Coronary artery (tissue), 2 donors: ENCODE measurements at places on chromosomes 1 and 21.

DNA sequence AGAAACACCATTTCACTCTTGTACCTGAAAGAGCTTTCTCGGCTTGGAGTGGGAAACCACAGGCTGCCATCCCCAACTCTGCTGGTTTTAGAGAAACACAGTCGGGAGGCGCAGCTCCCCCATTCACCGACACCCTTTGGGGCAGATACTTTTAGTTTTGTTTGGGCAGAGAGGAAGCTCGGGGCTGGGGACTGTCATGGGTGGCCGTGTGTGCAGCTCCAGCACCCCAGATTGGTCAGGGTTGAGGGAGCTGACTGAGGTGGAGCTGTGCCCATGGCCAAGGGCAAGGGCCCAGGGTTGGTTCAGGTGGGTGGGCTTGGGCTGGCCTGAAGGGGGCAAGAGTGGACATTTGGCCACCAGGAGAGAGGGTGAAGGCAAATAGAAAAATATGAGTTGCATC is 163.1 kb downstream of the DYRK1A start:
- no peak for DNase-seq

DNA sequence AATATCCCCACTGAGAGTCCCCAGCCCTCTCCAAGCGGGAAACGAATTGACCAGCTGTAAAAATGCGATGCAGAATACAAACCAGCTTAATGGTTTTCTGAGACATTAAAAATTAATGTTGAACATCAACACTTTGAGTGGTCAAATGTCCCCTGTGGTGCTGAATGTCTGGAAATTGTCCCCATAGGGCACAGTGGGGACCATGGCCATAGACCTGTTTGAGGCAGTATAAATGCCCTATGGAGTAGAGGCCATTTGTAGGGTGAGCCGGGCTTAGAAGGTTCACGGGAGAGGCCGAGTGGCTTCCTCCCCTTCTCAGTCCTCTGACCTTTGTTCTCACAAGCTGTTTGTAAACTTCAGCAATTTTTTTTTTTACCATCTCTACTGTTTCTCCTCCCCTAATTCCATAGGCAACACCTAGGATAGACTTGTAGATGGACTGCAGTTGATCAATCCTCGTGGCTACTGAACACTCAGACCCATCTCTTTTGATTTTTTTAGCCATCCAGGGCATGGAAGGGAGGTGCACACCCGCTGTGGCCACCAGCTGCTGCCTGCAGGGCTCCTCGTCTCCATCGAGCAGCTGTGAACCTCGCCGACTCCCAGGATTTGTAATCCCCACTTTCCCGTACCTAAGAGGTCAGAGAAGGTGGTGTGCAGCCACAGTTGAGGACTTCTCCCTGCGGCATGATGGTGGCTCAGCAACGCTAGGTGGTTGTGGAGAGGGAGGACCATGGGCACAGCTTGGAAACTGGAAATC is 41.0 kb downstream of the KAZN start:
- no peak for DNase-seq

GRCh38 chr1:38693031-38693430 is 166.5 kb downstream of the RRAGC start:
- no peak for DNase-seq

DNA sequence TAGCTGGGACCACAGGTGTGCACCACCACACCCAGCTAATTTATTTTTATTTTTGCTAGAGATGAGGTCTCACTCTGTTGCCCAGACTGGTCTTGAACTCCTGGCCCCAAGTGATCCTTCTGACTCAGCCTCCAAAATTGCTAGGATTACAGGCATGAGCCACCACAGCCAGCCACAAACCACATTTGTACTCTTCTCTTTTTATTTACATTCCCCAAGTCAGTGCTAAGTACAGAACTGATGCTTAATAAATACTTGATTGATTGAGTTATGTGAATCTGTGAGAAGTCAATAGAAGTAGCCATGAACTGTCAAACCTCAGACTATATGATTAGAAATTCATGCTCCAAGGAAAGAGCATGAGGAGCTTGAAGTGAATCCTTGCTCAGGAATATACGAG is 48.5 kb upstream of the S1PR1 start:
- DNase-seq = no peak

DNA sequence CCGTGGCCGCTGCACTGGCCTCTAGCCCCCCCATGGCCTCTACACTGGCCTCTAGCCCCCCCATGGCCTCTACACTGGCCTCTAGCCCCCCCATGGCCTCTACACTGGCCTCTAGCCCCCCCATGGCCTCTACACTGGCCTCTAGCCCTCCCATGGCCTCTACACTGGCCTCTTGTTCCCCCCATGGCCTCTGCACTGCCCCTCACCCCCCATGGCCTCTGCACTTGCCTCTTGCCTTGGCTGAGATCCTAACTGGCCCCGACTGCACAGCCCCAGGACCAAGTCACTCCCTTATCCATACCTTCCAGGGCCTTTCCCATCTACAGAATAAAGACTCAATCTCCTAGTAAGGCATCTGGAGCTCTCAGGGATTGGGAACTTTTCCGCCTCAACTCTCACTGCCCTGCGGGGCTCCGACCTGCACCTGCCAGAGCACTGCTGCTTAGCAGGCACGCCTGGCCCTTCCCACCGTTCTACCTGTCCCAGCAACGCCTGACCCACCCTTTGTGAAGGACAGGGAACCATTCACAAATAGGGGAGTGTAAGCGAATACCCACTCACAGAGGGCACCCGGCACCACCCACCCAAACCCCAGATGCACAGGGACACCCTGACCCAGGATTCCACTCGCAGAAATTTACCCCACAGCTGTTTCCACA is 38.8 kb downstream of the ACOT7 start:
- no peak for DNase-seq

DNA sequence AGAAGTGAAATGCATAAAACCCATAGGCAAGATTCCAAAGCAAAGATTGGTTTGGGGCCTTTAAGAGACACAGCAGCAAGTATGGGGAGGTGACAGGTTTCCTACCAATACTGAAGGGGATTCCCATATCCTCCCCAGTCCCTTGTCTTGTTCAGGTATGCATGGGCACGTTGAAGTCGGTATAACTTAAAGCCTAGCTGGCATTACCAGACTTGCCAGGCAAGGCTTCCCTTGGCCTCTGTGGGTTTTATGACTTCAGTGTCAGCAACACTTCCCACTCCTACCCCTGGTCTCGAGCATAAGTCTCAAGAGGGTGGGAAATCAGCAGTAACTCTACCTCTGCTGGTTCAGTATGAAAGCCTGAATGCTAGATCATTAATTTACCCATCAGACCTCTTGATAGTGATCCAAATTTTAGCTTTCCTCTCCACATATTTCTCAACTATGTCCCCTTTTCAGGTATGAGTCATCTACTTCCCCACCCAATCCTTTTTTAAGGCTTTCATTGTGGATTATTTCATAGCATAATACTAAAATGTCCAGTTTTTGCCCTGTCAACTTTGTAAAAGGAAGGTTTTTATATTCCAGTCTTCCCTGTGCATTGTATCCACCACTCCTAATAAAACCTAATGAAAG is 6.8 kb downstream of the CYP4X1 start:
- no peak for DNase-seq

- DNase-seq = no peak
These were observed 77.8 kb downstream of the TNR start for GRCh38 chr1:175665616-175666015.

GRCh38 chr1:29266912-29267311 is 30.6 kb downstream of the PTPRU start:
- DNase-seq = no peak

DNA sequence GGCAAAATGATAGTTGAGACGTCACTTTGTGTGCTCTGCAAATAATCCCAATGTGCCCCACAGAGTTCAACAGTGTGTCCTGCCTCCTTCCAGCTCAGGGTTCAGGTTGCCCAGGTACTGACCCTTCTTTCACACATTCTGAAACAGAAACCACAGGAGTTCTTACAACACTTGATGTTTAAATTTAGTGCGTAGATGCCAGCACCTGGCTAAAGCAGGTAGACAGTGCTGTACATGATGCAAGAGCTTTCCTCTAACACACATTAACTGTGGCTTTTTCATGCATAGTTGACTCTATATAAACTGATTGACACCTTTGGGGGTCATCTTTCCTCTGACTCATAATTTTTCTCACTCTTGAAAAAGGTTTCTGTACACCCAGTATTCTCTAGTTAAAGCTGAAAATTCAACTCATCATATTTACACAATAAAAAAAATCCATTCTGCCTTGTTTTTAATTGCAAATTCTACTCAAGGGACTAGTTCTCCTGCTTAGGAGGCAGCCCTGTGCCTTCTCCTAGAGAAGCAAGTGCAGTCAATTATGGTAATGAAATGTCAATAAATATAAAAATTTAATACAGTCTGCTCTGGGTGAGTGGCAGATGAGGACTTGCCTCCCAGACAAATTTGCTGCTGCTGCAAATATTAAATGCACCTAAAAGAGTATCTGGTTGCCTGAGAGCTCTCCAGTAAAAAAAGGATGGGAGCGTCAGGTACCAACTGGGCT is 91.4 kb downstream of the NR5A2 start:
- DNase-seq = no peak

- DNase-seq = no peak
These were observed 7.7 kb downstream of the SLC5A9 start for GRCh38 chr1:48230236-48230635.

- DNase-seq = peak; percentile 69
These were observed 4.5 kb downstream of the DLGAP3 start for GRCh38 chr1:34924759-34925555.

GRCh38 chr1:51752073-51752948 is 126.2 kb downstream of the NRDC start:
- no peak for DNase-seq

DNA sequence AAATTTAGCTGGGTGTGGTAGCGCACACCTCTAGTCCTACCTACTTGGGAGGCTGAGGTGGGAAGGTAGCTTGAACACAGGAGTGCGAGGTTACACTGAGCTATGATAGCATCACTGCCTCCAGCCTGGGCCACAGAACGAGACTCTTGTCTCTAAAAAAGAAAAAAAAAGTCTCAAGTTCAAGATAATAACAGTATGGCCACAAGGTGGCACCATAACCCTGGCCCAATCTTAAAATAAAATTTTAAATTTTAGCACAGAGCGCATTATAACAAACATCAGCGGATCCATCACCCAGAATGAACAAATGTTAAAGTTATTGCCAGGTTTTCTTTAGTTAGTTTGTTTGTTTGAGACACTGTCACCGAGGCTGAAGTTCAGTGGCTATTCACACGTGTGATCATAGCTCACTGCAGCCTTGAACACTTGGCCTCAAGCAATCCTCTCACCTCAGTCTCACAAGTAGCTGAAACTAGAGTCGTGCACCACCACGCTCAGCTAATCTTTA is 2.9 kb upstream of the HTR6 start:
- DNase-seq = no peak

DNA sequence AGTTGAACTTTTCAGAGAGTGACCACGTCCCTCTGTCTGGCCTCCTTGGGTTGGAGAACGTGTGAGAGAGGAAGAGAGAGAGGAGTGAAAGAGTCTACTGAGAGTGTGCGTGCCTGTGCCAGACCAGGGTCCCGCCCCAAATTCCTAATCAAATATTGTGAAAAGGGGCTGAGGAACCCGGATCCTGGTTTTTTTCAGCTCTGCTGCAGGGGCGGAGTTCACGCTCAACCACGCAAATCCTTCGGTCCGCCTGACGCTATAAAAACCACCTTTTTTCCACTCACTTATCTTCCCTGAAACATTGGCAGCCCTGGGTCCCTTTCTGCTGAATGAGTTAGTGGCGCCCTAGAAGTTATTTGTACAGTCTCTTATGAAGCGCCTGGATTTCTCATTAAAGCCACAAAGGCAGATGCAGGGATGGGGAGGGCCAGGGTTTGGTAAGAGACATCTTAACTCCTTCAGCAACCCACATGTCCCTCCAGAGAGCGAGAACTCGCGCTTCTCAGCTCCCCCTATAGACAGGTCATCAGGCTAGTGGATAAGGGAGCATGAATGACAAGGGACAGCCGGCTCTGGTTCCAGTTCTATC is at the start of gene FMOD:
TSS of gene FMOD (minus strand) at position 86 of the 589 bp plus-strand sequence. CDS start 2,852 bp downstream, outside the sequence.
- DNase-seq = peak; percentile 92

- DNase-seq = no peak
These were observed 1242.4 kb upstream of the ADGRL4 start for GRCh38 chr1:80248886-80249285.

- DNase-seq = no peak
These were observed 113.4 kb downstream of the ZBTB18 start for GRCh38 chr1:244164511-244164890.

DNA sequence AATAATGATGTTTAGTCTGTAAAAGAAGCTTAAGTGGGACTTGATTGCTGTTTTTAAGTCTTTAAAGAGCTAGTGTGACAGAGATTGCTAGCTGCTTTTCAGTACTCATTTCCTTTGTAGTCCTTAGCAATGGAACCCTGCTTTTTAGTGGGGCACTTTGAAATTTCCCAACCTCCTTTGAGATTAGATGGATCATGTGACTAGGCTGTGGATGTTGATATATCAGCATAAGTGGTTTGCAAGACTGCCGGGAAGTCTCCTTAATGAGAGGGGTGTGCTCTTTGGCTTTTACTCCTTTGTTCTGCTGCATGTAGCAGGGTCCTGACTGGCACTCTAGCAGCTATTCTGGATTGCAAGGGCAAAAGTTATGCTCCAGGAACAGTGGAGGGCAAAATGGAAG is 11.2 kb upstream of the RCOR3 start:
- DNase-seq = no peak

DNA sequence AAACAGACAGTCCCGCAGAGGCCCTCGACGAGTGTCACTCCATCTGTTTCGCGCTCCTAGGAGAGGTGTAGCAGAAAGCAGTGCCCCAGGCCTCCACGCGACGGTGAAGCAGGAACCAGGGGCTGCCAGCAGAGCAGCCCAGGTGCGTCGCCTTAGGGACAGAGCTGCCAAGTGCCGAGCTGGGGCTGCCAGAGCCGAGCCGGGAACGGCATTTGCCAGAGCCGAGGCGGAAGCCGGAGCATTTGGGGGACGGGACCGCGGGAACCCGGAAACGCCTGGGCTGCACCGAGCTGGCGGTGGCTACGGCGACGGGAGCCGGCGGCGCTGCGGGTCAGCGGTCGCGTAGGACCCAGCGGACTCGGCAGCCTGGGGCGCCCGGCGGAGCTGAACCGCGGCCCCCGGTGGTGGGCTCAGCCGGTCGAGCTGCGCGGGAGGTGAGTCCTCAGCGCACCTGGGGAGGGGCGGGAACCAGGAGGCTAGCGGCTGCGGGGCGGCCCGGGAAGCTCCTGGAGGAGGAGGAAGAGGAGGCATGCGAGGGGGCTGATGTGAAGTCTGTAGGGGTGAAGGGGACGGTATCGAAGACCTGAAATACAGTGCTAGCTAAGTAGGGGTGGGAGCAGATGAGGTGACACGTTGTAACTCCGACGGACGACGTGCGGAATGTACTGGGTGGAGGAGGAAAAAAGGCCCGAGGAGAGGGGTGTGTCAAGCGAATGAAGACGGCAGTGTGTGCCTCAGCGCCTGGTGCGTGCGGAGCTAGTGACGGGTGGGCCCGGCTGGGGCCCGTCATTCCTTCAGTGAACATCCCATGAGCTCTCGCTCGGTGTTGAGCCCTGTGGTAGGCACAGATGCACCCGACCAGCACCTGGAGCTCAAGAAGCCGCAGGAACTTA is at the start of gene SLC35A3:
TSS of gene SLC35A3 (plus strand) at position 268 of the 893 bp plus-strand sequence. CDS start 23,559 bp downstream, outside the sequence.
- DNase-seq = peak; percentile 85

GRCh38 chr1:160137216-160137862 is 14.1 kb upstream of the ATP1A4 start:
- DNase-seq = no peak
